ENCODE measurements at places on chromosomes 5 and 9. TPM values are rescaled to one million over a fixed set of nuclear protein-coding genes. Genes with fewer than 3 reads are reported as not detected.
A peak's percentile ranks its signal among the peaks of the same experiment; 100 is the strongest.

DNA sequence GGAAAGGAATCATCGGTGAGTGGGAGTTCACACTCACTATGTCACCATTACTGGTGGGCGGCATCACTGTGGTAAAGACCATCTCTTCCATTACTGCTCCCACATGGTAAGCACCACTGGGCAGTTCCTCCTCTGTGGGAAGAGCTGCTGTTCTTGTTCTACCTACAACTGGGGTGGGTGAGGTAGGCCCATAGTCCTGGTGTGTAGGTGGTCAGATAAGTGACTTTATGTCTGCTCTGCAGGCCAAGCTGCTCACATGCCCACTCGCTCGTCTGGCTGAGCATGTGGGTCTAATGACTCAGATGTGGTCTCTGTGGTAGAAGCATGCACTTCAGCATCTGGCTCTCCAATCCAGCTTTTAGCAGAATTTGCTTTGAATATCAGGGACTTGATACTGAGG lies 82.9 kb downstream of the TMEM215 start:
- no peak overlapping the region for H3K27ac ChIP-seq
- DNase-seq = peak; percentile 58
- H3K4me3 ChIP-seq = no peak overlapping the region
- no peaks in the 10 kb centered on the region for H3K27me3 ChIP-seq
- H3K4me1 ChIP-seq = no peaks in the 10 kb centered on the region

GRCh38 chr9:30280229-30280900 lies 2104.1 kb upstream of the ACO1 start:
- no peak for DNase-seq
- H3K4me3 ChIP-seq = no peak overlapping the region
- H3K36me3 ChIP-seq = no peaks in the 10 kb centered on the region
- H3K27me3 ChIP-seq = no peaks in the 10 kb centered on the region

Gene PCDHAC1
- not detected for total RNA-seq

DNA sequence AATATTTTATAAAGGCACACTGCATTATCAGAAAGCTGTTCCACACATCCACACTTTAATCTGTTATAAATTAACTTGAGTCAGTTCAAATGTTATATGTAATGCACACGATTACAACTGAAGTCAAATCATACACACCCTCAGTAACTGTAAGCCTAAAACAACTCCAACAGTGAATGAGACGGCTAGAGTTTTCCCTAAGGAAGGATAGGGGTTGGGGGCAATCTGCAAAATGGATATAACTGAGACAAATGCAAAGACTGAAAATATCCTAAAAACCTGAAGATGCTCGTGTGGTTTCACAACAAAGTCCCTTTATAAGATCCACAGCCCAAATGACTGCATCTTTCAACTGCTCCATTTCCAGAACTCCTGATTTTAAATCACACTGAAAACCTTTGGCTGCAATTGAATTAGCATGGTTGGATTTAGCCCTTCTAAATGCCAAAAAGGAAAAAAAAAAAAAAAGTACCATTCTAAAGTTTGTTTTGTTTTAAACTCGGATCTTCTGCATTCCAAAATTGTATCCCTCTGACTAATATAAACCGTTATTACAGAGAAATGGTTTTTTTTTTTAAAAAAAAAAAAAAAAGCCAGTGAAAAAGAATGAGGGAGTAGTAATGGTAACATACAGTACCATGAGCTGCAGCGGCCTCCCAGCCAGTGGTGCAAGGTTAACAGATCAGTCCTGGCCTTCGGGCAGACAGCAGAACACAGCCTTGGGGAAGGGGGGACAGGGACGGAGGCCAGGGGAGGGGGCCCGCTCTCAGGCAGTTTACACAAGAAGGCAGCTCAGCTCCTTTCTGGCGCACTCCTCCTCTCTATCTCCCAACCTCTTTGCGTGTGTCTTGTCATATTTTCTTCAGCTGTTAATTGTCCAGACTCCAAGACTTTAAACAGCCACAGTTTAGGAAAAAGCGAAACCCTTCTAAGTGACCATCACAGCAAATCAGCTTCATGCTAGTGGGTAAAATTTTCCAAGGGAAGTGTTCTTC lies 166.1 kb downstream of the BNC2 start:
- peak overlapping the region; percentile 67 for H3K4me3 ChIP-seq
- H3K4me1 ChIP-seq = peaks cover 49% of the 10 kb centered on the region
- peak overlapping the region; percentile 96 for H3K27ac ChIP-seq
- DNase-seq = peak; percentile 55
- H3K27me3 ChIP-seq = no peaks in the 10 kb centered on the region

Gene MRPS30
- 47.2 TPM for total RNA-seq
